ENCODE measurements at places on chromosomes 5 and 9.

DNA sequence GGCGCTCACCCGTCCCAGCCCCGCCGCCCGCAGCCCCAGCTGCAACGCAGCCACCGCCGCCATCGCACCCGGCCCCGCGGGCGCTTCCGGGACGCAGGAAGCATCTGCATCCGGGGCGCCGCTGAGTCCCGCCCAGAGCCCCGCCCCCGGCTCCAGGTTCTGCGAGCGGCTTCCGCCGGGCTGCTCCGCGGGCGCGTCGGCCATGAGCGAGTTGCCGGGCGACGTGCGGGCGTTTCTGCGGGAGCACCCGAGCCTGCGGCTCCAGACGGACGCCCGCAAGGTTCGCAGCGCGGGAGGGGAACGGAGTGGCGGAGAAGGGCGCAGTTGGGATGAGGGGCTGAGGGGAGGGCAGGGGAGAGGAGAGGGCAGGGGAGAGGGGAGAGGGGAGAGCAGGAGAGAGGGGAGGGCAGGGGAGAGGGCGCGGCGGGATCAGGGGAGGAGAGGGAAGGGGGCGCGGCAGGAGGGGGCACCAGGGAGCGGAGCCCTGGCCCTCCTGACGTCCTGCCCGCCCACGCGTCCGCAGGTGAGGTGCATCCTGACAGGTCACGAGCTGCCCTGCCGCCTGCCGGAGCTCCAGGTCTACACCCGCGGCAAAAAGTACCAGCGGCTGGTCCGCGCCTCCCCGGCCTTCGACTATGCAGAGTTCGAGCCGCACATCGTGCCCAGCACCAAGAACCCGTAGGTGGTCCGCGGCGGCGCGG, at the start of the genes SURF1 and SURF2:
SURF1 (minus strand) TSS at position 97 of the 701 bp plus-strand sequence; CDS start at position 63, 34 bp downstream.
SURF2 (plus strand) TSS at position 160 of the 701 bp plus-strand sequence; CDS start at position 203, 43 bp downstream.
- no peak for DNase-seq

- DNase-seq, result no peak
Measured at GRCh38 chr5:73303148-73304079, 130.4 kb downstream of the TMEM174 start.

DNA sequence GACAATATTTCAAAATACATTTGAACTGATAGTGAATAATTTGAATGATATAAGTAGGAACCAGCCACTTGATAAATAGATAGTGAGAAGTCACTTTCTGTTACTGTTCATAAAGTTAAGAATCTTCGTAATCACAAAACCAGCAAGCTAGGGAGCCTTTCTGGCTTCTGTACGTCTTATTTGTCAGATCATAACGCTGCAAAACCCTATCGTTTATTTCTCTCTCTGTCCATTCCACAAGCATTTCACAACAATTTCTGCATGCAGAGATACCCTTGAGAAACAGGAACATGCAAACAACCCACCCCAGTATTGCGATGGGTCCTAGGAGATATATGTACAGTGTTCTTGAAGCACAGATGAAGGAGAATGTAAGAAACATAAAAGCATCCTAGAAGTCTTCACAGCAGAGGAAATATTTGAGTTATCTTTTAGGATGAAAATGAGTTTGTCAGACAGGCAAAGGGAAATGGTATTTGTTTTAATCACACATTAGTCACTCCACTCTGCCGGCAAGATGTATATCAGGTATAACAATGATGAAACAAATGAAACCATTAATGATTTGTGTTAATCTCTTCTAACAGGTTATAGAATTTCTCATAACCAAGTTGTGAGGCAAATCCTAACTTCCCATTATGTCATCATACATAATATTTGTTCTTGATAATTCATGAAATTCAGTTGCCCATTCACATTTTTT, 668.7 kb upstream of the FTMT start:
- DNase-seq, result peak; percentile 5

DNA sequence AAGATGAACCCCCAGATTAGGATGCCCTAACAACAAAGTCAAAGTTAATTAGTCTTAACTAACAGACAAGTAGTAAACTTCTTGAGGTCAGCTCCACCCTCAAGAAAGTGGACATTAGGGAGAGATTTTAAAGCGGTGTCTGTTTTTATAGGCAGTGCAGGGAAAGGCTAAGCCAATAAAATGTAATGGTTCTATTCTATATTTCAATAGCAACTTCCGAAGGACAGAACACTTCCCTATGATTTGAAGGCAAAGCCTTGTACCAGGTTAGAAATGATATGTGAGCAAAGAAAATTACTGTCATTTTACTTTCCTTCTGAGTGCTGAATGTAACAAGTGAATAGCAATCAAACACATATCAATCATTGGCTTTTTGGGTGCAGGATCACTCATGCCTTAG, 455.2 kb downstream of the ISL1 start:
- DNase-seq, result no peak

Data from epithelial cell of prostate (primary cell).